IMR-90 (cell line): ENCODE measurements at places on chromosomes 7 and 10. TPM values are rescaled to one million over a fixed set of nuclear protein-coding genes. Genes with fewer than 3 reads are reported as not detected.

DNA sequence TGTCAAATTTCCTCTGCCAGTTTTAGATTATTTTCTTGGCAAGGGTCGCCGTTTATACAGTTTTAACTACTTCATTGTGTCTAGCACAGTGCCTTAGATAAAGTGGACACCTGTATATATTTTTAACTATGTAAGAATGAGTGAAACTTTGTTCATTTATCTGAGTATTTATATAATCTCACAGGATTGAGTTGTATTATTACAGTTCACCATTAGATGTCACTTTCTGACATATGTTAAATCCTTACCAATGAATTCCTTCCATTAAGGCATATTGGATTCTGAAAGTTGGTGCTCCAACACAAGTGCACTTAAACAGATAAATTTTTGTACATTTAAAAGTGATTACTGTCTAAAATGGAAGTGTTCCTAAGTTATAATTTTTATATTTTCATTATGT is 43.0 kb downstream of the ZMYND11 start:
- H3K4me1 ChIP-seq: peaks cover 4% of the 10 kb centered on the region
- no peak overlapping the region for H3K27ac ChIP-seq
- DNase-seq: peak; percentile 68
- peaks cover 3% of the 10 kb centered on the region for H3K36me3 ChIP-seq
- H3K4me3 ChIP-seq: no peak overlapping the region
- H3K27me3 ChIP-seq: no peaks in the 10 kb centered on the region

GRCh38 chr7:115559877-115560276 is 470.7 kb downstream of the TFEC start:
- H3K36me3 ChIP-seq: no peaks in the 10 kb centered on the region
- DNase-seq: no peak
- no peak overlapping the region for H3K27ac ChIP-seq
- H3K4me1 ChIP-seq: peaks cover 3% of the 10 kb centered on the region; the same call in 1 of the 2 replicates
- H3K4me3 ChIP-seq: no peak overlapping the region

DNA sequence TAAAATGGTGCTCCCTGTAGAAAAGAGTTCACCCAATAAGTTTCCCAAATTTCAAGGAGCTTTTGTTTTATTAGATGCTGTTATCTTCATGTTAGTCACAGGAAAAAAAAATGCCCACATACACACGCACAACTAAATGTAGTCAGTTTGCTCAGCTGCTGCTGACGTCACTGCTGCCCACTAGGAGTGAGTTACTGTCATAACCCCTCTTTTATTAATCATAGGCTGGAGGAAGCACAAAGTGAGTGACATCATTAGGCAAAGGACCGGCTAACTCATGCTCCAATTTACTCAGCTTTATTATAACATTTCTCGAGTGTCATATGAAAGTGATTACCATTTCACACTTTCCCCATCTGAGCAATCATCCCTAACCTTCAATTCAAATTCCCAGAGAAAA is 6.7 kb upstream of the INHBA start:
- H3K27me3 ChIP-seq: no peaks in the 10 kb centered on the region
- DNase-seq: peak; percentile 99

The HOXA10 gene
- 0.18 and 0.28 TPM in 2 replicates for total RNA-seq

The IGFBP1 gene
- not detected in 2 replicates for total RNA-seq

The HOXA11 gene
- not detected in 2 replicates for total RNA-seq
